ENCODE measurements at places on chromosomes 2 and 18.

DNA sequence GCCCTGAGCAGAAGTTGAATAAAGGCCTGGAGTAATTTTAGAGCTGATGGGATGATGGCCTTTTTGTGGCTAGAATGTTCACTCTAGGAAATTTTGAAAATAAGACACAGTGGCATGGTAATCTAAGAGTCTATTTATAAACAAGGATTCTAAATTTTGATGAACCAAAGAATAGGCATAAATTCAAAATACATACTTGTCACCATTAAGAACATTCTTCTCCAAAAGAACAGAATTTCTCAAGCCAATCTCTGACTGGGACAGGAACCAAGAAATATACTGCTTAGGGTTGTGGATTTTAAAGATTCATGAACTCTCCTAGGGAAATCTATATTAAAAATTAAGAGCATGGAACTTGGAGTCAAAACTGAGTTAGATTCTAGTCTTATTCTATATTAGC is 98.2 kb upstream of the SETBP1 start:
- DNase-seq, result no peak

- no peak for DNase-seq
Measured at GRCh38 chr2:23100406-23100805, 284.6 kb upstream of the KLHL29 start.

DNA sequence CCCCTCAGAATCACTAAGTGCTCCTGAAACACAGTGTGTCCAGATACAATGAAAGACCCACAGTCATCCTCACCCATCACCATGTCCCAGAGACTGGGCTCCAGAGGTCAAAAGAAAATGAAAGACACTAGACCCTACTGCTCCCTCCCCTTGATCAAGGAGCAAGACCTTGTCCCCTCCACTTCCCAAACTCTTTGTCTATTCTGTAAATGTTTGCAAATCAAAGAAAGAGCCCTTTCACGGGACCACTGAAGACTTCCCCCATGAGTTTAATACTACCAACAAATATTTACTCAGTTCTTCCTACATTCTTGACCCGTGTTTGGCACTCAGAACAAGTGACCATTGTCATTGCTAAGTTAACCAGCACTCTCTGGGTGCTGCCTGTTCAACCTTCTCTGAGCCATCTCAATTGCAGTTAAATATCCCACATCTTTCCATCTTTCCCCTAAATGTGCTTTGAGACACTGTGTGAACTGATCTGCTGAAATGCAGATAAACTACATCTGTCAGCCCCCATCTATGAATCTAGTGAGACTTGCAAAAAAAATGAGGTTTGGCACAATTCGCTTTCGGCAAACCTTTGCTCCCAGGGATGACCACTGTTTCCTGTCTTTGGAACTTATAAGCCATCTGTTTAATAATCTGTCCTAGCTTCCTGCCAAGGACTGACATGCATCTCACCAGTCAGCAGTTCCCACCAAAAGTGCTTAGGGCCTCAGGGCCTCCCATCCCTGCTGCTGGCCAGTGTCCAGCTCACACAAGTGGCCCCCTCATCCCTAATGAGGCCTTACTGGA is 170.3 kb downstream of the GFPT1 start:
- no peak for DNase-seq

- no peak for DNase-seq
Measured at GRCh38 chr2:12948231-12948960, 231.7 kb downstream of the TRIB2 start.

DNA sequence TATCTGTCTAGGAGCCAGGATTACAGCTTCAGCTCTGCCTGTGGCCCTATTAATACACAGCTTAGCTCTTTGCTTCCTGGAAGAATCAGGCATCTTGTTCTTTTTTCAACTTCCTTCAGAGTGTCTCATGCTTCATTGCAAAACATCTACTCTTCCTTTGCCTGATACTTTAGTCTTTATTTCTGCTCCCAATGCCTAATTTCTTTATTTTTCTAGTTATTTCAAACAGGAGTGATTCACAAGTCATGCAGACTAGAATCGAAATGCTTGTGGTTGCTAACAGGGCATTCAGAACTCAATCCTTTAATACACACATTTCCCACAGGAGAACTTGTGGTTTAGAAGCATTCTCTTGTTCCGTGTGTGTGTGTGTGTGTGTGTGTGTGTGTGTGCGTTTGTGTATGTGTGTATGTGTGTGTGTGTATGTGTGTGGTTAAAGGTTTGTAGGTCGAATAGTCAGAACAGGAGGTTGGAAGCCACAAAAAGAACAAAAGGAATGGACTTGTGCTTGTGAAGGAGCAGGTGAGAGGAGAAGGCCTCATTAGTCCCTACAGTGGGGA is 28.3 kb upstream of the INSIG2 start:
- no peak for DNase-seq

- no peak for DNase-seq
Measured at GRCh38 chr2:222792001-222792611, 68.7 kb upstream of the ACSL3 start.

Measured in stimulated activated CD8-positive, alpha-beta memory T cell treated with anti-CD3 and anti-CD28 coated beads, Interleukin-2, amount 100 ng/mL, for 48 hours (primary cell).